Right ventricle myocardium inferior (tissue), 1 donor: ENCODE measurements at places on chromosomes 6 and 20. TPM values are rescaled to one million over a fixed set of nuclear protein-coding genes. Genes with fewer than 3 reads are reported as not detected.

The KIF25 gene
- total RNA-seq, result not detected

DNA sequence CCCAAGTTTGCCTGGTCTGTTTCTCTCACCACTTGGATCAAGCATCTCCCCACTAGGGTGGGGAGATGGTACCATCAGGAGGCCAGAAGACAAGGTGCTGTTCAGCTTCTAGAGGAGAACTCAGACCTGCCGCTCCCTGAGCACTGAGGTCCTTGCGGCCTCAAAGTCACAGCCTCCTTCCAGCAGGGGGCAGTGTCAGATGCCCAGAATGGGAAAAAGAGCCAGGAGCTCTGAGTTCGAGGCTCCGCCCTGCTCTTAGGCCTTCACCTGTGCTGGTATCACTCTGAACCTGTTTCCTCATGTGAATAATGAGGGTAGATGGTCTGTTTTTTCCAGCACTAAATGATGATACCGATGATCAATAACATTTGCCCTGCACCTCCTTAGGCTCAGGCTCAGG is 68.7 kb downstream of the TOX2 start:
- DNase-seq, result no peak

DNA sequence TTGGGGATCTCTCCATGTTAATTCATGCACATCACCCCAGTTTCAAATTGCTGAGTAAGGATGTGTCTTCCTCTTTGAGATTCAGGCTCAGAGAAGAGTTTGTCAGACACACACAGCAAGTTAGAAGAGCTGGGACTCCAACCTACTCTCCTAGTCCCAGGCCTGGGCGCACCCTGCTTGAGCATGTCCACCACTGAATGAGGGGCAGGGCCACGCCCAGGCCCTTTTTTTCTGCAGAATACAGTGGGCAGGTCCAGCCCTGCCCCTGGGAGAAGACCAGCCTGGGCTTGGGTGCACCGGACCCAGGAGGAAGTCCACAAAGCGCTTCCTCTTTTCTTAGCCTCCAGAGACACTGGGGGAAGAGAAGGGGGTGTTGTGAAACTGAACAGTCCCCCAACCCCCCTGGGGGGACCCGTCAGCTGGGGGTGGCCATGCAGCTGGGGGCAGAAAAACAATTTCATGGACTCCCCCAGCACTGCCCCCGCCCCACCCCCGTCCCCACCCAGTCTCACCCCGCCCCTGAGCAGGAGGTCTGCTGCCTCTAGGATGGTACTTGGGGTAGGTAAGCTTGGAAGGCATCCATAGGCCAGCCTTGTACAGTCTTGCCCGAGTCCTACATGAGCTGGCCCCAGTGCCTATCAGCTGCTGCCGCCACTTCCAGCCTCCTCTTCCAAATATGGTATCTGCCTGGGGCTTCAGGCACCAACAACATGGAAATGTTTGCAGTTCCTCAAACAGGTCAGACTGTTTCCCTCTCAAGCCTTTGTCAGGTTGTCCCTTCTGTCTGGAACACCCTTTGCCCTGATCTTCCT is 11.7 kb upstream of the HCK start:
- peak; percentile 89 for DNase-seq

- DNase-seq, result no peak
Measured at GRCh38 chr6:81252231-81252630, 500.2 kb downstream of the TENT5A start.

- no peak for DNase-seq
Measured at GRCh38 chr6:2737885-2738284, 12.8 kb downstream of the MYLK4 start.

The CLPSL2 gene
- total RNA-seq, result not detected

- no peak for DNase-seq
Measured at GRCh38 chr6:88823998-88824397, 139.4 kb downstream of the RNGTT start.

GRCh38 chr6:33277663-33278391 is 904 bp downstream of the B3GALT4 start:
- peak; percentile 56 for DNase-seq

The RSPO4 gene
- total RNA-seq, result not detected

DNA sequence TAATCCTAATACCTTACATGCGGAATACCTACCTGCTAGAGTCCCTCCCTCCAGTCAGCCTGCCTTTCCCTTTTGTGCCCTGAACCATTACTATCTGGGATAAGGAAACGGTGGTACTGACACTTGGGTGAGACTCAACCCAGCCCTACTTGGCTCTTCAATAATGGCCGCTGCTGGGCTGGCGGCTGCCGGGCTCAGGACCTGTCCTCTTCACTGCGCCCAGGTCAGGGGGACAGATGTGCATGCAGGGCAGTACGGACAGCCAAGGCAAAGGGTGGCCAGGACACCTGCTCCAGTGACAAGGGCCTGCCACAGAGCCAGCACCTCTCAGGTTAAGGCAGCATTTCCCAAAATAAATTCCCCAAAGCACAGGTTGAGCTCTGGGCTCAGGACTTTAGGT is 29.9 kb downstream of the UBE2V1 start:
- peak; percentile 60 for DNase-seq

DNA sequence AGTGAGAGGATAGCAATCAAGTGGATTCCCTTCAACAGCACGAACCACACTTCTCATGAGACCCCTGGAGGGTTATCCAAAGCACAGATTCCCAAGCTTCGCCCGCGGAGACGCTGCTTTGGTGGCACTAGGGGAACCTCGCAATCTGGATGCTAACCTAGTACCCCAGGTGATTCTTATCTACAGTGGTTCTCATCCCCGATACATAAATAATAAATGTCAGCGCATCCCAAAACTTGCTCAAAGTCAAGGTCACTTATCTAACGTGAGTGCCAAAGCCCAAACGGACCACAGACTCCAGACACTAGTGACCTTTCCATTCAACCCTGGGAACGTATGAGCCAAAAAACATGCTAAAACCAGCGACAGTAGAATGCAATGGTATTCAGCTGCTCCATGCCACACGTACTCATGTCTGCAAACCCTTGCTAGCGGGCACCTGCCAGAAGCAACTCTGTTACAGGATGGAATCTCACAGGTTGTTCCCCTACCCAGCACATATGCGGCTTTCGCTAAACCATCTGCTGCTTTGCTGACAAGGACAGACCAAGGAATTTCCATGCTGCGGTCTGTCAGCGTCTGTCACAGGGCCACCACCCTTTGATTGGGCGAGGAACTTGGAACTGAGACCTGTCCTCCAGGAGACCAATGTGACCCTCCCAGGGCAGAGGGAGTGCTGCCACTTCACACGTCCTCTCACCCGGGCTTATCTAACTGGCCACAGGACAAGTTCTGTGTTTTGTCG is 16.8 kb downstream of the MYLK4 start:
- peak; percentile 68 for DNase-seq

The RAMACL gene
- 0.43 TPM for total RNA-seq

DNA sequence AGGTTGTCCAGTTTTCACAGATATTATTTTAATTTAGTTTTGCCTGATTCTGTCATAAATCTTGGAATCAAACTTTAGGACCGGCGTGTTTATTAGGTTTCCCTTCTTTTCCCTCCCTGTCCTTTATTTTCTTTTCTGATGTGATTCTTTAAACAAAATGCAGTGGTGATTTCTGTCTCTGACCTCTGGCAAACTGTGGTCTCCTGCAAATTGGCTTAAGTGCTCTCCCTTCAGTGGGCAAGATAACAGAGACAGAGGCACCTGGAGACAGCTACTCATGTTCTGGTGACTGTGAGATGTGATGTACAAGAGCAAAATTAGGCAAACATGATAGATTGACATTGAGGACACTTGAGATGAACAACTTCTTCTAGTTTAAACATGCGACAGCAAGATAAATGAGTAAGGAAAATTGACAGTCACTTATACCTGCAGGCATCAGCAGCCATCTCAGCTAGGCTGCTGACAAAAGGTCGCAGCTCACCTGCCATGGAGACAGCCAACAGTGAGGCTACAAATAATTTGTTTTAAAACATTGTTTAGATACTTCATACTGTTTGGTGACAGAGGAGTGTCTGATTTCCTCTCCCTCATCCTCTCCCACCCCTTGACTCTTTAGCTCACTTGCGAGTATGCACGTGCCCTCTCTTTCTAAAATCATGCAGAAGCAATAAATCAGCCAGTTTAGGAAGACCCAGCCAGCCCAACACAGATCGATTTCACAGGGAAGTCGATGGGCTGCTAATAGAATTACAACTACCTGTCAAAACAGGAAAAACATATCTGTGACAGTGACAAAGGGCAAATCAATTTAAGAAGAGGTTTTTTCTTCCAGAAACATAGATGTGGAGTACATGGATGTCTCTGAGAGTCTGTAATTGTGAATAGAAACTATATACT is 63.4 kb upstream of the MAP3K7 start:
- DNase-seq, result no peak

- no peak for DNase-seq
Measured at GRCh38 chr20:54351371-54352136, 123.8 kb upstream of the DOK5 start.

GRCh38 chr6:47321577-47321976 is 11.9 kb upstream of the TNFRSF21 start:
- no peak for DNase-seq

GRCh38 chr6:122040261-122040660 is 359.2 kb upstream of the HSF2 start:
- DNase-seq, result no peak

GRCh38 chr6:112883095-112883494 is 536.0 kb downstream of the RFPL4B start:
- no peak for DNase-seq

The BCL2L1 gene
- total RNA-seq, result 55.2 TPM
